ENCODE measurements at places on chromosomes 2 and 18.

GRCh38 chr2:20398956-20399567 is 47.8 kb upstream of the RHOB start:
- no peak for DNase-seq

DNA sequence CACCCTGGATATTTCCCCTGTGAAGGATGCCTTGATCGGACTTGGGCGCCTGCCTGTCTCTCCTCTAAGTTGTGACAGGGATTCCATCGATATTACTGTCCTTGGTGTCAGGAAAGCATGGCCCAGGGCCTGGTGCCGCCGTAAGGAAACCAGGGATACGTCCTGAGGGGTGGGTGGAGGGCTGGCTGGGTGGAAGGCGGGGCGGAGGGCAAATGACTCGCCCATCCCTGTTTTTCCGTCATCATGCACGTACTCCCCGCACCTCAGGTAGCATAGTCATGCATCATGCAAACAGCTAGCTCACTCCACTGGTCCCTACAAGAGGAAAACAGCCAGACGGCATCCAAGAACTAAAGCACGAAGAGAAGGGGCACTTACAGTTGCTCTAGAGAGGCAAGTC is 57.1 kb downstream of the PXDN start:
- DNase-seq = no peak

DNA sequence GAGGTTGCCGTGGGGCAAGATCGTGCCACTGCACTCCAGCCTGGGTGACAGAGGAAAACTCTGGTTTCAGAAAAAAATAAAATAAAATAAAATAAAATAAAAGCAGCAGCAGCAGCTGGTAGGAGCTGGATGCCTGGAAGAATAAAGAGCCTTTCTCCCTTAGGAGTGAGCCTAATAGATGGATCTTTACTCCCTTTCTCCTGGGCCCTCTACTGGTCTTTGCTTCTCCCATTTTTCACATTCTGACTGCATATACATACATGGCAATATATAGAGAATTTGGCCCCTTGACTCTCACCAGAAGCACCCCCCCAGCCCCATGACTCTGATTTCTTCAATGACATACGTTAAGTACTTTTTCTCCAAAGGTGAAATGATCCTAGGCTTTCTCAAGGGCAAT is 9.8 kb upstream of the MALT1 start:
- DNase-seq = no peak

- no peak for DNase-seq
Observed at GRCh38 chr2:75340560-75340959, 141.2 kb upstream of the TACR1 start.

DNA sequence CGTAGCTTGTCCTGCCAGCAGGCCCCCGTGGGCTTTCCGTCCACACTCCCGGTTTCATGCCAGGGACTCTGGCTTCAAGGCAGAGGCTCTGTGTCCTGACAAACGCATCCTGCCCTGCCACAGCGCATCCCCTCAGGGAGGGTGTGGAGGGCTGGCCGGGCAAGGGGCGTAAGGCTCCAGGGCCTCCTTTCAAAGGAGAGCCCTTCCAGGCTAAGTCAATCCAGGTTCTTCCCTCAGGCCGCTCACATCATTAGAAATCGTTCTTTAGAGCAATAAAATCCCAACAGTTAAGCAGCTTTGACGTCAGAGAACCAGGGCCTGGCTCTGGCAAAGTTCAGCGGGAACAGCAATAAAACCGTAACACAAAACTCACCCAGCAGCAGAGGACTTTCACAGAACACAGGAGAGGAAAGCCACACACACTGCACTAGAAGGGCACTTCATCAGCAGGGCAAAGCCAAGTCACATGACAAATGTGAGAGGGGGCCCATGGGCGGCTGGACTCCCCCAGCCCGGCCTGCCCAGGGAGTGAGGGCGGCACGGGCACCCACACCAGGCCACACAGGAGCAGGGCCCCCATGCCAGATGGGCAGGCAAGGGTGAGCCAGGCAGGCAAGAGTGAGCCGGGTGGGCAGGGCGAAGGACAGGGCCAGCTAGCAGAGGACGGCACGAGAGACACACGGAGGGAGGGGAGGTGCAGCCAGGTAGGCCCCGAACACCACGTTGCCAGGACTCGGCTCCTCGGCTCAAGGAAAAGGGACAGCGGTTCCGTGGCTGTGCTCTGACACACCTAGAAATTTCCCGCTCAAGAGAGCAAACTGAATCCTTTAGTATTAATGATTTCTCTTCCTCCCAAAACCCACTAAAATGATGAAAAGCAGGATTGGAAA is 52.0 kb downstream of the HDAC4 start:
- peak; percentile 63 for DNase-seq

DNA sequence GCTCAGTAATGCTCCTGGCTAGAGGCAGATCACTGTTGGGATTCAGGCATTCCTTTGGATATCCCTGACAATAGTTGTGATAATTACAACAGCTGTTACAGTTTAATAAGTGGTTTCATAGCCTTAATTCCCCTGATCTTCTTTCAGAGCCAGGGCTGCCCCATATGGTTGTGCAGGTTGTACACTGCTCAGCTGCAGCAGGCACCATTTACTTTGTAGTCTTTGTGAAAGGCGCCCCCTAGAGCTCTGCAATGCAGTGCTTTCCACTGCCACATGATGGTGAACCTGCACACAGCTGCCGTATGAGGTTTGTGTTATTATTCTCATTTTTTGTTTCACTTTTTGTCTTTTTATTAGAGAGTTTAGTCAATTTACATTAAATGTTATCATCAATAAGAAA is 239.1 kb downstream of the KCNS3 start:
- no peak for DNase-seq

- DNase-seq = no peak
Observed at GRCh38 chr2:223469270-223470046, 132.7 kb downstream of the SCG2 start.
